ENCODE measurements at places on chromosomes 4 and X. TPM values are rescaled to one million over a fixed set of nuclear protein-coding genes. Genes with fewer than 3 reads are reported as not detected.

Gene PTPN13
- 90.1 TPM for total RNA-seq

Gene DMRTC1B
- total RNA-seq = 0.45 TPM

Gene DCAF12L1
- total RNA-seq = not detected

Gene CENPU
- 1.7 TPM for total RNA-seq

Gene LIMCH1
- 195 TPM for total RNA-seq

Gene WDFY3
- total RNA-seq = 139 TPM

Gene TCEAL2
- total RNA-seq = 6.2 TPM

Gene UGT2A1
- total RNA-seq = not detected

Gene RNF150
- total RNA-seq = 13.2 TPM

Gene SSX1
- total RNA-seq = not detected

Gene COL25A1
- total RNA-seq = 6.2 TPM

Gene GAGE2A
- not detected for total RNA-seq

Gene TLR6
- total RNA-seq = 8.2 TPM

Gene LINC00632
- 1,334 TPM for total RNA-seq

Gene TMPRSS11F
- not detected for total RNA-seq

Gene TNMD
- 1.2 TPM for total RNA-seq

Gene APELA
- total RNA-seq = not detected

Gene FTHL17
- total RNA-seq = not detected

Gene PAK3
- 49.4 TPM for total RNA-seq

Gene MBNL3
- 22.6 TPM for total RNA-seq

Gene FAM90A26
- not detected for total RNA-seq

Gene LRPAP1
- 105 TPM for total RNA-seq
